GM23338 (cell line): ENCODE measurements at places on chromosomes 6 and 20. TPM values are rescaled to one million over a fixed set of nuclear protein-coding genes. Genes with fewer than 3 reads are reported as not detected.

DNA sequence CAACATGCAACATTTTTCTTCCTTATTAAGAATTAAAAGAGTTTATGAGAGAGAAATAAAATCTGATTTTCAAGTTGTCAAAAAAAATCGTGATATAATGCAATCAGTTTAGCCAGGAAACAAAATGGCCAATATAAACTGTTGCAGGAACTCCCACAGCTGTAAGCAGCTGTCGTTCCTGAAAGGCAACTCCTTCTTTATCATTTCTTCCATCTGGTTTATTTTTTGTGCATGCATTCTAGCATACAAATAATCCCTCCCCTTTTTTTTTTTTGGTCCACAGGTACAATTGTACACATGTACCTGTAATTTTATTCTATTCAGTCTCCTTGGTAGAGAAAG lies 19.7 kb downstream of the TRAF3IP2 start:
- DNase-seq: no peak

DNA sequence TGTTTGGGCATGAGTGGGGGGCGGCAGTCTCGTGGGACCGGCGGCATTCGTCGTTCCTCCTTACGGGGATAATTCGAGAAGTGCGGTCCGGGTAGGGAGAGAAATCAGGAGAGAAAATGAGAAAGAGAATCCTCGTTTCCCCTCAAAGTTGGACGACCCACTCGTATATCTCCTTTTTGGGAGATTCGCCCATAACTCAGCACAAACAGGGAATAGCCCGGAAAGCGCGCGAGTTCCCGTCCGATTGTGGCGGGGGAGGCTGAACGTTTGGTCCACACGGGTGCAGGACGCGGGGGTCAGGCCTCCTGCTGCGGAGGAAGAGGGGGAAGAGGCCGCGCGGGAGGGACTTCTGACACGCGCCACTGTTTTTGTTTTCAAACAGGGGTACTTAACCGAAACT lies 42.4 kb downstream of the POPDC3 start:
- DNase-seq: peak; percentile 24

DNA sequence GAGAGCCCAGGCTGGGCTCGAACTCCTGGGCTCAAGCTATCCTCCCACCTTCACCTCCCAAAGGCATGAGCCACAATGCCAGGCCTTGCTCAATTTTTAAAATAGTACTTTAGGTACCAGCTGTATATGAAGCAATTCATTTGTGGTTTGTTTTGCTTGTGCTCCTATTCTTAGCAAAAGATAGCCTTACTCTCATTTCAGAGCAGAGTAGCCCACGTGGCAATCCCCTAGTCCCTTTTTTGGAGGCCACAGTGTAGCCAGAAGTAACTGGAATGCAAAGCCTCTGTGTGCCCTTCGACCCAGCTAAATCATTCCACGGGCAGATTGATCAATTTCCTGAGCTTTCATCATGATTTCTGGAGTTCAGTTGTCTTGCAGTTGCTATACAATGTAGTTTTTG lies 372.2 kb downstream of the NRN1 start:
- no peak for DNase-seq

- no peak for DNase-seq
Measured at GRCh38 chr20:37797669-37798175, 103.9 kb downstream of the CTNNBL1 start.

GRCh38 chr20:56842056-56842455 lies 212.9 kb downstream of the TFAP2C start:
- no peak for DNase-seq

DNA sequence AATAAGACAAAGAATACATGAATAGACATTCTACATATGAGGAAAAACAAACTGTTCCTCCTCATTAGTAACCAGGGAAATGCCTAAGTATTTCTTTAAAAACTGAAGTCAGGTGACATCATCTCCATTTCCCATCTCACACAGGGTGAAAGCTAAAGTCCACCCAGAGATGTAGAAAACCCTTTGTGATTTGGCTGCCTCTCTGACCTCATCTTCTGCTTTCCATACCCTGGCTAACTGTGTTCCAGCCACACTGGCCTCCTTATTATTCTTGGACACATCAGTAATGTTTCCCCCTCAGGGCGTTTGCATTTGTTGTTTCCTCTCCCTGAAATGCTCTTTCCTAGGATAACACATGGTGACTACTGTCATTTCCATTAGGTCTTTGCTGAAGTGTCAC lies 40.4 kb downstream of the ESF1 start:
- no peak for DNase-seq

- DNase-seq: no peak
Measured at GRCh38 chr6:169839493-169839892, 88.1 kb downstream of the ERMARD start.

GRCh38 chr6:7697820-7698623 lies 27.9 kb upstream of the BMP6 start:
- peak; percentile 29 for DNase-seq

GRCh38 chr20:8326899-8327298 lies 194.8 kb downstream of the PLCB1 start:
- no peak for DNase-seq

DNA sequence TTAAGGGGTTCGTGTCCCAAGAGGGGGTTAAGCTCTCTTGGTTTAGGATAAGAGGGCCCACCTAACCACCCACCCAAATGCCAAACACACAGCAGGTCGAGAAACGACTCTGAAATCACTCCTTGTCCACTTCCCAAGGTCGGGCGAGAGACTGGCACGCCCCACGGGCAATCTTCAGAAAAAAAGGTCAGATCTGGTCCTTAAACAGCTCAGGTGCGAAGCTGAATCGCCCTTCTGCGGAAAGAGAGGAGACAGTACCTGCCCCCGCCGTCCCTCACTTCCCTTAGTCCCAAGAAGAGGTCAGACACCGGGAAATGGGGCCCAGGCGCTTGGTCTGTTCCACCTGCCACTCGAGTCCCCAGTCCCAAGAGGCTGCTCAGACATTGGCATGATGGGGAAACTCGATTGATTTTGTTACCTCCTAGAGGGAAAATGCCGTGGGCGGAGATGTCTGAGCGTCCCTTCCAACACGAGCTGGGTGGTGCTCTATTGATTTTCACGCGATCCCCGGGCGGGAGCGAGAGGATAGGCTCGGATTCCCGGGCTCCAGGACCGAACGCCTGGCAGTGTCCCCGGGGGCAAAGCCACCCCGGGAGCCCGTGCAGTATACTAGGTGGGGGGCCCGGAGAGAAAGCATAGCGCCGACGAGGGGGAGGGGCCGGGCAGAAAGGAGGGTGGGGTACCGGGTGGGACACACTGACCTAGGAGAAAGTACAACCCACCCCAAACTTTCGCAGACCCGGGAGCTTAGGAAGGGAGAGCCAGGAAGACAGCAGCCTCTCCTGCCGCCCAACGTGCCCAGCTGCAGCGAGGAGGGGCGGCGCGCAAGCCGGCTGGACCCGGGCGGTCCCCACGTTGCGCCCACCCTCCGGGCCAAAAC lies 1.1 kb upstream of the SAMD5 start:
- peak; percentile 33 for DNase-seq

- DNase-seq: no peak
Measured at GRCh38 chr6:156622185-156622584, 155.0 kb upstream of the ARID1B start.

The TMX4 gene
- 2.1 and 2.5 TPM in 2 replicates for polyA plus RNA-seq

The RBPJL gene
- 0.42 and 0.44 TPM in 2 replicates for polyA plus RNA-seq

The MAP3K7 gene
- polyA plus RNA-seq: 29.6 and 33.2 TPM in 2 replicates

The POM121L2 gene
- 0.13 TPM in 1 of 2 replicates, not detected in the other for polyA plus RNA-seq

The DEFB132 gene
- polyA plus RNA-seq: not detected in 2 replicates

The SSTR4 gene
- not detected in 2 replicates for polyA plus RNA-seq

The SLC44A4 gene
- polyA plus RNA-seq: 1.1 and 1.2 TPM in 2 replicates
